Ovary (tissue), 10 donors: ENCODE measurements at places on chromosomes 11 and 22. TPM values are rescaled to one million over a fixed set of nuclear protein-coding genes. Genes with fewer than 3 reads are reported as not detected.

The HBE1 gene
- 0.38 TPM for polyA plus RNA-seq

GRCh38 chr11:23013509-23013908 is 153.2 kb upstream of the CCDC179 start:
- no peaks in the 10 kb centered on the region for H3K36me3 ChIP-seq
- H3K27ac ChIP-seq = no peak overlapping the region
- H3K27me3 ChIP-seq = no peaks in the 10 kb centered on the region
- H3K4me3 ChIP-seq = no peak overlapping the region
- no peak for DNase-seq

GRCh38 chr11:108901359-108901758 is 236.5 kb downstream of the DDX10 start:
- no peak for DNase-seq
- no peaks in the 10 kb centered on the region for H3K27me3 ChIP-seq
- no peaks in the 10 kb centered on the region for H3K36me3 ChIP-seq
- H3K4me3 ChIP-seq = no peak overlapping the region
- no peak overlapping the region for H3K27ac ChIP-seq

GRCh38 chr11:115164774-115165173 is 339.4 kb downstream of the CADM1 start:
- peak; percentile 32 for DNase-seq
- H3K27ac ChIP-seq = no peak overlapping the region
- no peaks in the 10 kb centered on the region for H3K27me3 ChIP-seq

- no peaks in the 10 kb centered on the region for H3K36me3 ChIP-seq
- no peaks in the 10 kb centered on the region for H3K4me1 ChIP-seq
- no peaks in the 10 kb centered on the region for H3K27me3 ChIP-seq
Measured at GRCh38 chr11:121282886-121283502, 9.6 kb upstream of the SC5D start.

DNA sequence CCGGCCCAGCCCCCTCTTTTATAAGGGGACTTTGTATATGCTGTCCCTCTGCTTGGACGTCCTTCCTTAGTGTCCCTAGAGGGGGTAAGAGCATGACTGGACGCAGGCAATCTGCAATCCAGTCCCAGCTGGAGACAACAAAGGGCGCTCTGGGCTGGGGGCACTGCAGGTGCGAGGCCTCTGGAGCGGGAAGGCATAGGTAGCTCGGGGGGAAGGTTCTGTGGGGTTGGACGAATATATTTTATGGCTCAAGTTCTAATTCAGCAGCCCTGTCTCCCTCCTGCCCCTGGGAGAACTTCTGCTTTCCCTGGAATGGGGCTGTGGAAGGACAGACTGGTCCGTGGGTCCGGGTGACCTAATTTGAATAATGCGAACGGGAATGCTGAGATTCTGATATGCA is 40.0 kb downstream of the KCNJ4 start:
- H3K27ac ChIP-seq = no peak overlapping the region
- no peaks in the 10 kb centered on the region for H3K27me3 ChIP-seq
- no peak overlapping the region for H3K4me3 ChIP-seq
- H3K4me1 ChIP-seq = peaks cover 5% of the 10 kb centered on the region

The OSBP2 gene
- 1.3 TPM for polyA plus RNA-seq

- no peaks in the 10 kb centered on the region for H3K27me3 ChIP-seq
- H3K4me1 ChIP-seq = peaks cover 3% of the 10 kb centered on the region
- no peak overlapping the region for H3K27ac ChIP-seq
Measured at GRCh38 chr22:21726650-21727049, 8.9 kb downstream of the YPEL1 start.

- no peaks in the 10 kb centered on the region for H3K27me3 ChIP-seq
- H3K4me1 ChIP-seq = no peaks in the 10 kb centered on the region
- no peak overlapping the region for H3K4me3 ChIP-seq
- H3K36me3 ChIP-seq = no peaks in the 10 kb centered on the region
- H3K27ac ChIP-seq = no peak overlapping the region
- no peak for DNase-seq
Measured at GRCh38 chr11:39971938-39972337, 1487.5 kb downstream of the LRRC4C start.
